Coronary artery (tissue), 2 donors: ENCODE measurements at places on chromosomes 13 and 19.

DNA sequence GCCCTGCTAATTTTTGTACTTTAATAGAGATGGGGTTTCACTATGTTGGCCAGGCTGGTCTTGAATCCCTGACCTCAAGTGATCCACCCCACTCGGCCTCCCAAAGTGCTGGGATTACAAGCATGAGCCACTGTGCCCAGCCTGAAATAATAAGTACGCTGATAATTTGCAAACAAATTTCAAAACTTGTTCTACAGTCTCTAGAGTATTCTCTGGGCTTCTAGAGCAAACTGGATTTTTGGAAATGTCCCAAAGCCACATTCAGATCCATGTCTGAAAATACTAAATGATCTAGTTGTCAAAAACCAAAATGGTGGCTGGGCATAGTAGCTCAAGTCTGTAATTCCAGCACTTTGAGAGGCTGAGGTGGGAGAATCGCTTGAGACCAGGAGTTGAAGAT is 39.9 kb upstream of the PSPC1 start:
- DNase-seq, result no peak

DNA sequence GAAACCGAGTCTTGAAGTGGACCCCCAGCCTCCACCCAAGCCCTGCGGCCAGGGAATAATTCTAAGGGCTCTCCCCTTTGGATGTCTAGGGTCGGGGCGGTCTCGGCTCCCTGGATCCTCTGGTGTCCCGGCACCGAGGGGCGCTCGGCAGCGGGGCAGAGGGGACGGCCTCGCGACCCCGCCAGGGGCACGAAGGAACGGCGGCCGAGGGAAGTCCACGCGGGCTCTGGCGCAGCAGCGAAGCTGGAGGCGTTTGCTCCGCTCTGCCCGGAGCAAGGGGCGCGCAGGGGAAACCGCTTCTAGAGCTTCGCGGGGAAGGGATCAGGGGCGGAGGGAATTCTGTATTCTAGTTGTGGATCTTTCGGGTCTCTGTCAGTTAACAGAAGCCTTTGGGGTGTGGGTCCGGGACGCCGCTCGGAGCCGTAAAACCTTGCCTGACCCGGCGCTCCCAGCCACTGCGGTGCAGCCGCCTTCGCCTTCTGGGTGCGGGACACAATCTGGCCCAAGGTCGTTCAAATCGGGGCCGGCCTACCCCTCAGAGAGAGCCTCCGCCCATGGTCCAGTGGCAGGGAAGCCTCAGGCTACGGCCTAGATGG is 118.2 kb downstream of the KCNRG start:
- DNase-seq, result no peak

GRCh38 chr19:13847407-13848339 is 29.3 kb upstream of the NANOS3 start:
- DNase-seq, result peak; percentile 97

- DNase-seq, result no peak
These were observed 26.7 kb downstream of the KCTD15 start for GRCh38 chr19:33823341-33823740.

DNA sequence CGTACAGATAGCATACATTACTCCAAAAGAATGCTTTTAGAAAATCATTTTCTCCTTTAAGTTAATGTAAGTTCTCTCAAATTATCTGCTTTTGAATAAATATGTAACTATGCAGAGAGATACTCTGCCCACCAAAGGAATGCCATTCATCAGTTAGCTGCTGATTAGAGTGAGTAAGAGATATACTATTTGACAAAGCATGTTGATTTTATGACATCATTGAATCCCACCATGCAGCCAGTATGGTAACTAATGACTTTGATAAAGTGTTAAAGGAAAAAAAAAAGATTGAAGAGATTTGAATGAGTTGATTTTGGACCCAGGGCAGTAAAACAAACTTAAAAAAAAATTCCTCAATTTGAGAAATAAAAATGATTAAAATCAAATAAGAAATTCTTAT is 521.5 kb downstream of the SLITRK6 start:
- DNase-seq, result no peak

DNA sequence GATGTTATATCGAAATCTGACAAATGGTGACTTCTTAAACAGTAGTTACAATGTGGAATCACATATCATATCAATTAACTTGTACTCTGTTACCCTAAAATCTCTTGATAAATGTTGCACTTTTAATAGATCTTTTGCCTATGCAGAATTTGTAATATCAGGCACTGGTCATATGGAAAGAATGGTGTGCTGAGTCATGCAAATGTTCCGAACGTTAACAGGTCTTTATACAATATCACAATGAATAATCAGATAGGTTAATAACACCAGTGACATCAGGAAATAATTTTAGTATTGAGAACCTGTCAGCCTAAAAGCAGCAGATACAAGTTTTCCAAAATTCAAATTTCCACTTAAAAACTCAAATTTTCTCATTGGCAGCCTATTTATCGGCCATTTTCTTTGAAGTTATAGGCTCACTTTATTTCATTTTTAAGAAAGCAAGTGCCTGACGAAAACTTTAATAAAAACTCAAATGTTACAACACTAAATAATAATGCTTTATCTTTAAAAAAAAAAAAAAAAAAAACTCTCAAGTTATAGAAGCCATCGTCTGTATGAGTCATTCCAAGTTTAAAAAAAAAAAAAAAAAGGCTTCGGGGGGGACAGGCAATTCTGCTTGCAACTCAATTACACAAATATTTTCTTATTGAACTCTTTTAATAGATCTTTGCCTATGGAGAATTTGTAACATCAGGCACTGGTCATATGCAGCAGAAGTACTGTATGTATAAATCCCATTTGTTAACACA is 180.9 kb downstream of the DIAPH3 start:
- no peak for DNase-seq

DNA sequence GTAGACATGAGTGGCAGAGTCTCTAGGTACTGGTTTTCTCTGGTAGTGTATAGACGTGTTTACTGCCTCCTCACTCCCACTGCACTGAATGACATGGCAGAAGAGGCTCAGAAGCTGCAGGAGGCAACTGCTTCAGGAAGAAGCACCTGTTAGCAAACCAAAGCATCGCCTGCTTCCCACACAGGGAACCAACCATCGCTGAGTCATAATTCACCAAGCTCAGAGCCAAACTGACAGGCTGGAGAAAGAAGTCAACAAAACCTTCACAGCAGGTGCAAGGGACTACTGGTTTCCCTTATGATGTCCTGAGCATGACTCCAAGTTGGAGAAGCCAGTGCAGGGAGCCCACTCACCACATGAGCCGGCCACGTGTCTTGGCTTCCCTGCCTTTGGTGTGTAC is 69.8 kb downstream of the KCTD12 start:
- DNase-seq, result no peak

DNA sequence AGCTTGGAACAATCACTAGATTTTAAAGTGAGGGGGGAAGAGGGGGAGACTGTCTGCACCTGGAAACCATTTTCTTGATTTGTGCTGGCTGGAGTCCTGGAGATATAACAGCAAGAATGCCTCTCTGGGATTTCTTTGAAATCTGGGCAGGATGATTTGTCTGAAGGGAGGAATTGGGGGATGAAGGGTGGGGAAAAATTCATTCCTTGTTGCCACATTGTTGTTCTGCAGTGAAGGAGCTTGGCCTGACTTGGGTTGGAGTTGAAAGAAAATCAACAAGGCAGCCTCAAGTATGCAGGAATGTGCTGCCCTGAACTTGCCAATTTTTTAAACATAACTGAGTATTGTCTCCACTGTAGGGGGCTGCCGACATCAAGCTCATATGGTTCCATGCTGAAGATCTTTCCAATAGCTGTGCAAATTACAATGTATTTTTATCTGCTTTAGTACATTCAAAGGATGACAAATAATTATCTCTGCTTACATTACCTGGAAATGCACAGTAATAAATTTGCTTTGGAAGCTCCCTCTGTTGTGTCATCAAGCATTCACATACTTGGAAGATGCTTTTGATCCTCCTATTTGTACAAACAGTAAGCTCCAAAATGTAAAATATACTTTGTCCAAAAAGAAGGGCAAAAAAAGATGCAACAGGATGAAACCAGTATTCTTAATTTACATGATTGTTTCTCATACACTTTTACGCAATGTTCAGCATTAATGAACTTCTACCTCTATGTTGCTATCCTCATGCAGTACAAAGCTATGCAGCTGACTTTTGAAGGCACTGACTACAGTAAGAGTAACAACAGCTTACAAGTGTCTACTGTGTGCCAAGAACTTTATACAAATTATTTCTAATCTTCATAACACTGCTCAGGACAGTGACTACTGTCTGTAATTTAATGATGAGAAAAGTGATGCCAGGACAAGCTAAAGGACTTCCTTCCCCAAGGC is 627.9 kb upstream of the KLF12 start:
- DNase-seq, result no peak

DNA sequence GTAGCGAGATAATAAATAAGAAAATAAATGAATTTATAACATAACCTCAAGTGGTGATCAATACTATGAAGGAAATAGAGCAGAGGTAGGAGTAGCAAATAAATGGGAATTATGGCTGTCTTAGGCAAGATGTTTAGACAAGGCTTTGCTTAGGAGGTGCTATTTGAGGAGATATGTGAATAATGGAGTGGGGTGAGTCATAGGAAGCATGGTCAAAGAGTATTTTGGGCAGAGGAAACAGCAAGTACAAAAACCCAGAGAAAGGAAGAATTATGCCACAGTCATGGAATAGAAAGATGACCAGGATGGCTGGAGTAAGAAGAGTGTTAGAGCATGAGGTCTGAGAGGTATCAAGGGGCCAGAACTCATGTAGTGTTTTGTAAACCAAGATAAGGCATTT is 33.6 kb upstream of the LPAR6 start:
- no peak for DNase-seq

GRCh38 chr19:45066921-45067661 is 9.2 kb downstream of the ZNF296 start:
- no peak for DNase-seq
